ENCODE measurements at places on chromosomes 16 and 17. TPM values are rescaled to one million over a fixed set of nuclear protein-coding genes. Genes with fewer than 3 reads are reported as not detected.

GRCh38 chr17:6996256-6997011, 585 bp downstream of the ALOX12 start:
- no peak for DNase-seq

- DNase-seq = no peak
Measured at GRCh38 chr17:7740481-7741001, 23.0 kb downstream of the DNAH2 start.

- DNase-seq = no peak
Measured at GRCh38 chr17:27846042-27846655, 45.8 kb upstream of the NOS2 start.

Gene CASKIN2
- total RNA-seq = 16.9 TPM

All from Caki2 (cell line).